NCI-H226 (cell line): ENCODE measurements at places on chromosomes 7 and 10.

- no peak for DNase-seq
These were observed 37.4 kb upstream of the MEOX2 start for GRCh38 chr7:15723841-15724240.

- no peak for DNase-seq
These were observed 12.7 kb downstream of the CNTNAP2 start for GRCh38 chr7:146129296-146129695.

DNA sequence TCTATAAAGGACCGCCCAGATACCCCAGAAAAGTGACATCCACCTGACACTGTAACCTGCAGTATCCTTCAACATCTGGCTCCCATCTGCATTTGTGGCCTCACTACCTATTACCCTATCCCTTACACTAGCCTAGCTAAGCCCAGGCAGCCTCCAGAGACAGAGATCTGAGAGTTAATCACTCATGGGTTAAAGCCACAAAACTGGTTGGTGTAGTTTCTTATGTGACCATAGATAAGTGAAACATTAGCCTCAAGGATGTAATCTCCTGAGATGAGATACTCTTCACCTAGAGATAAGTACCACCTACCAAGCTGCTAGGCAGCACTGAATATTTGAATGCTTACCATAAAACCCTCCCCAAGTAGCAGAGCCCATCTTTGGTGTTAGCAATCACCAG, 35.4 kb downstream of the CTTNBP2 start:
- DNase-seq = no peak

DNA sequence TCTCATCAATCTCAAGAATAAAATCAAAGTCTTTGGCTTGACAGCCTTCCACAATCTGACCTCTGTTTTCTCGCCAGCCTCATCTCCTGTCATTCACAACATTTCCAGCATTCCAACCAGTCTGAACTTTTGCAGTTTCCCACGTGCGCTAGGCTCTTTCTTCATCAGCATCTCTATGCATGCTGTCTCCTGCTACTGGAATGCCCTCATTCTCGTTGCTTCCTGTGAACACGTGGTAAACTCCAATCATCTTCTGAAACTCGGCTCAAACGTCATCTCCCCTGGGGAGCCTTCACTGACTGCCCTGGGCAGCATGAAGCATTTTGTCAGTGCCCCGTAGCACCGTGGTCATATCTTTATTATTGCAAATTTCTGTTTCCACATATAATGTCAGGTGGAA, 12.2 kb upstream of the RSBN1L start:
- peak; percentile 91 for DNase-seq

DNA sequence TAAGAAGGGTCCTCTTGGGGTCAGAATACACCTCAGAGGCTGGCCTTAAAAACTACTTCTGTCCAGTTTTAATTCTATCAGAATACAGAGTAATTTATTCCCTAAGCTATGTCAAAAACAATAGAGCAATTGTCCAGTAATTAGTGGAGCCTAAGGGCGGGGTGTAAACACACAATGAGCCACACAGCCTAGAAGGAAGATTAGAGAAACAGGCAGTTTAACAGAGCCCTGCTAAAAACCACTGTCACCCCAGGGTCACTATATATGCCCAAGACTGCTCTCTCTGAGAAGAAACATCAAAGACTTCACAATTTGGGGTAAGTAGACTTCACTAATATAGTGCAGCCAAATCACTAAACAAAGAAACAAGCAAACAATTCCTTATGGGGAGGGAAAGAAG, 27.2 kb upstream of the WNT2 start:
- no peak for DNase-seq

GRCh38 chr10:77355844-77356243, 281.8 kb downstream of the KCNMA1 start:
- DNase-seq = peak; percentile 70

DNA sequence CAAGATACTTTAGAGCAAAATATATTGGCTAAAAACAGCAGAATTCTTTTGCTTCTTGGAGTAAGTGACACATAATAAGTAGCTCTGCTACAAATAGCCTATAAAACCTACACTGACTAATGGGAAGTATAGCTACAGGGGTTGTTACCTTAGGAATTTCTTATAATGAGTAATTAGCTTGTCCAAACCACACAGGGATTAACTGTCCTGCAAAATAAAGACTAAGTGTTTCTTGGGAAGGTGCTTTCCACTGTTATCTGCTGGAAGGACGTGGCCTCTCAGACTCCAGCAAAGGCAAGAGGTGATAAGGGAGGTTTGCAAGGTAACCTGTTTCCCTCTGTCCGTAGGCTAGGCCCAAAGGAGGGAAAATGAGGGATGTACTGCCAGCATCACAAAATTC, 302.4 kb downstream of the DOCK4 start:
- no peak for DNase-seq

DNA sequence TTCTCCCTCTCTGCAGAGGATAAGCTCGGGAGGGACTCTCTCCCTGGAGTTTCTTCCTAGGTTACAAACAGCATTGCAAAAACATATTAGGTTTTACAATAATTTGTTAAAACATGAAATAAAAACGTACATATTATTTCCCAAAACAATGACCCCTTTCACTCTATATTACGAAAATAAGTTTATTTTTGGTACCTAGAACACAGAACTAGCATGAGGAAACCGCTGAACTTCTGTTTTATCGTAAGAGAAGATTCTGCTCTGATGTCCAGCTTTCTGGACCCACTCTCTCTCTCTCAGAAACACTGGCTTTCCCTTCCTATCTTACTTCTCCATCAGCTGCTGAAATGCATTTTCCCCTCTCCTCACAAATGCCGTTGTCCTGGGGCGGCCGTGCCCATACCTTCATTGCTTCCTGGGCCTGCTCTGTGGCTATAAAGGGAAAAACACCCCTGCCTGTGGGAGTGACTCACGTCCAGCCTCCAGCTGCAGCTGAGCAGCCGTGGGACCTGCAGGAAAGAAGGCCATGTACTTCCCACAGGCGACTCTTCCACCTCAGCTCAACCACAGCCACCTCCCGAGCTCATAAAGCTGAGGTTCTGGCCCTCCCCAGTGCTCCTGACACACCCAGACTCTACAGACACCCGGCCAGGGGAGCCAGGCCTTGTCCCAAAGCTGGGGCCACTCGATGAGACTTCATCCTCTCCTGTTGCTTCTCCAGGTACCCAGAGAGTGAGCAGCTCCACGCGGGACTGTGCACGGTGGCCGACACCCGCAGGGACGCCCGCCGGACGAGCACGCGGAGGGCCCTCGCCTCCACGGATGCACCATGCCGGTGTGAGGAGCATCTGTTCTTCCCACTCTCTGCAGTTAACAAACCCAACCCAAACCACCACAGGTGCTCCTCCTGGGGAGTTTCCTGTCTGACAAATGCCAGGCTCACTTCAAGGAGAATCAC, 3.1 kb downstream of the GPER1 start:
- DNase-seq = no peak

DNA sequence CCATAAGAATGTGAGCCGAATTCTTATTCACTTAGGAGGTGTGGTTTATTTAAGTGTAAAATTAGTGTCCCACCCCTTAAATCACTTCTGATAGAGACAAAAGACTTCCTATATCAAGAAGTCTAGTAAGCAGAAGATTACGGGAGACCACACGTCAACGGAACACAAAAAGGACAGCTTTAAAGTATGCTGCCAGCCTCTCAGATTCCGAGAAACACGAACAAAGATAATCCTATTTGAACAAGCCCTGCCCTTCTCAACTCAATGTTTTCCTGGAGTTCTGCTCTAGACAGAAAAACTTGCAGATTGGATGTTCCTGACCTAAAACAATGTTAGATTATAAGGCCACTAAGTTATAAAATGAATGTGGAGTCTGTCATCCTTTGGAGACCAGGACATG, 4.9 kb upstream of the MCU start:
- no peak for DNase-seq

DNA sequence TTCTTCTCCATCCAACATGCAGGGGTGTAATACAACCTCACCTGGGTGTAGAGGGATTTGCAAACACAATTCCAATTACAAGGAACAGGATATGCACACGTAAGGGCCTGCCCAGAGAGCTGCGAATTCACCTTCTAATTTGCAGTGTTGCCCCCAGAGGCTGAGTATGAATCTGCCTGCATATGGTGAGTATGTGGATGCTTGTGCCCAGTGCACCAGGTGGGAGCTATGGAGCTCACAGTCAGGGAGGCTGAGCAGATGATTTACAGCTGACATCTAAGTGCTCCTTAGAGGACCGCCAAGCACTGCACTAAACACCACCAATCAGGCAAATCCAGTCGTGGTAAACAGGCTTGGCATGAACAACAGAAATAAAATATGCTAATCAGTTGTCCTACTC, 132.0 kb downstream of the RELN start:
- DNase-seq = no peak

DNA sequence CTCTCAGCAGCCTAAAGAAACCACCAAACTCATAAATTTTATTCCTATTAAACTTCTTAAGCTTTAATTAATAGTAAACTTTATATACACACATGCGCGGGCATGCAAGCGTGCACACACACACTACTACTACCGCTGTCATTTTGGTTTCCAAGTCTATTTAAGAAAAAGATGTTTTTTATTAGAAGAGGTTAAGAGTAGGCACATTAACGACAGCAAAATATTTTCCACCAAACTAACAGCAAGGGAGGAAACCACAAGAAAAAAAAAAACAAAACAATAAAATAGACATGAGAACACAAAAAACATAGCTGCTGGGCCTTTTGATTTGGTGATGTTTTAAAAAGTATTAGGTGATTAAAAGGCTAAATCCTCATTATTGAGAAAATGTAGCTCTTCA, 28.6 kb downstream of the RTKN2 start:
- DNase-seq = no peak

- DNase-seq = peak; percentile 14
These were observed 25.2 kb downstream of the SMNDC1 start for GRCh38 chr10:110279407-110279986.

- no peak for DNase-seq
These were observed 120.2 kb downstream of the RAB11FIP2 start for GRCh38 chr10:117926491-117926890.

DNA sequence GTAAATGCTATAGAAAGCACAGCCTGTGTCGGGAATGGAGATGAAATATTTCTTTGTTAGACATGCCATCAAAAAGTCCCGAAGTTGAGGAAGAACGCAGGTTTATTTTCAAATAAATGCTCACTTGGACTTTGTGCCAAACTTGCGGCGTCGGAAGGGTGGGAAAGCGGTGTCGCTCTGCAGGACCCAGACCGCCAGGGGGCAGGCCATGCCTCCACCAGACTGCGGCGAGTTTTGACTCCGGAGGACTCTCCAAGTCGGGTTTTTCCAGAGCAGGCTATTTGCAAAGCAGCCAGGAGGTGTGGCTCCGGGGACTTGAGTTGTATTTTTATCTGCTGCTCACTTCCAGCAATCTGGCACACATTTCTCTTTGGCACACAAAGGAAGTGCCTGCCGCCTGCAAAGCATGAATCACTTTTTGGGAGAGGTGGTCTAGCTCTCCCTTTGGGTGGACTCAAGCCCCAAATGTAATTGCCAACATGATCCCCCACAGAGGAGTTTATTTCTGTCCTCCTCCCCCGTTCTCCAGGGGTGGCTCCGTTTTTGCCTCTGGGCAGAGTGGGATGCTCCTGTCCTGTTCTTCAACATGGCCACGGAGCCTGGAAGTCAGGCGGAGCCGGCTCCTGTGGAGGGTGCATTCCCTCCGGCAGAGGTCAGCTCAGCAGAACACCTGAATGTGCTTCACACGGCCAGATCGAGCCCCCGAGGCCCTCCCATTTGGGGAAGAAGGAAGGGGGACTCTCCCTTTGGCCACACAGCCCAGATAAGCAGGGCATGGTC, 82.3 kb upstream of the GPR26 start:
- peak; percentile 42 for DNase-seq

DNA sequence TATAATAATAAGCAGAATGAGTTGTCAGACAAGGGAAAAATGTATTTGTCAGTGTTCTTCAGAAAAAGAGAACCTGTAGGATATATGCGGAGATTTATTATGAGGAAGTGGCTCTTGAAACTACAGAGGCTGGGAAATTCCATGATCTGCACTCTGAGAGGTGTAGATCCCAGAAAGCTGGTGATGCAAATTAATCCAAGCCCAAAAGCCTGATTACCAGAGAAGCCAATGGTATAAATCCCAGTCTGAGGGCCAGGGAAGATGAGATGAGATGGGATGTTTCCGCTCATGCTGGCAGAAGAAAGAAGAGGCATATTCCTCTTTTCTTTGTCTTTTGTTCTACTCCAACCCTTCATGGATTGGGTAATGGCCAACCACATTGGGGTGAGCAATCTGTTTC, 732.8 kb upstream of the IGFBP3 start:
- no peak for DNase-seq

DNA sequence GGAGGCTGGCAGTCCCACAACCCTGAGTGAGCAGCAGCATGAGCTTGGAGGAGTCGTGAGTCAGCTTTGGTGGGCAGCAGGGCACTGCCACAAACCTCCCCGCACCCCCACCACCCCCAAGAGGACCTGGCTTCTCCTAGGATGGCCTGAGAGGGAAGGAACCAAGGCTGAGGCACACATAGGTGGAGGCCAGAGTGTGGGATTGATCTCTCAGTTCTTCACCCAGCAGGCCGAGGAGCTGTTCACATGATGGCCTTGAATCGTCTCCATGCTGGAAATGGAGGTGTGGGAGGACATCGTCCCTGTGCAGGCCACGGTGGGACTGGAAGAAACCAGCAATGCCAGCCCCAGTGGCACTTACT, 17.4 kb upstream of the GDF10 start:
- DNase-seq = no peak

DNA sequence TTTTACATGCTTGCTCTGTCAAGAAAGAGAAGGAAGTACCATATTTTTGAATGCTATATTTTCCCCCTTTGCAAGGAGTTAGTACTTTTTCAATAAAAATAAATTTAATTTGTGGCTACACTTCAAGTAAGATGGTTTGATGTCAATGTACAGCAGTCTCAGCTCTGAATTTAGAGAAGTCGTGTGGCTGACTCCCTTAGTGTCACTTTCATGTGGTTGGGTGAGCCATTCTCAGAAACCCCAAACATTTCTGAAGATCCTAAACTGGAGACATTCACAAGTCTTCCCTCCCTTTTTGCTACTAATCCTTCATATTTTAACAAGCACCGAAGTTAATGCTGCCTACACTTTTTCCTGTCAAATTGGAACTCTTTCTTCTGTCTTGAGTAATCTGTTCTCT, 244.4 kb downstream of the DYNC1I1 start:
- DNase-seq = no peak
